ENCODE measurements at places on chromosomes 7 and 10. TPM values are rescaled to one million over a fixed set of nuclear protein-coding genes. Genes with fewer than 3 reads are reported as not detected.

DNA sequence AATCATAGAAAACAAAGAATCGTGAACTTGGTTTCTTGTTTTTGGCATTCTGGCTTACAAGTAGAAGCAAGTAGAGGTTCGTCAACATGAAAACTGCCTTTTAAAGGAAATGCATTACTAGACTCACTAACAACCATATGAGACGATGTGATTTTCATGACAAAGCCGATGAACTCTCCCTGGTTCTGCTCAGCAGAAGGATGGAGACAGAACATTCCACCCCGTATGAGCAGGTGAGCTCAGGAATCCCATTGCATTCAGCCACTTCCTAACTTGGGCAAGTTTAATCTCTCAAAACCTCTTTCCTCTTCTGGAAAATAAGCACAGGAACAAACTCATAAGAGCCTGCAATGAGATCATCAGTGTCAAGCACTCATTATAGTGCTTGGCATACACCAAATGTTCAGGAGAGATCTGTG, 57.4 kb upstream of the SVIL start:
- DNase-seq, result no peak

DNA sequence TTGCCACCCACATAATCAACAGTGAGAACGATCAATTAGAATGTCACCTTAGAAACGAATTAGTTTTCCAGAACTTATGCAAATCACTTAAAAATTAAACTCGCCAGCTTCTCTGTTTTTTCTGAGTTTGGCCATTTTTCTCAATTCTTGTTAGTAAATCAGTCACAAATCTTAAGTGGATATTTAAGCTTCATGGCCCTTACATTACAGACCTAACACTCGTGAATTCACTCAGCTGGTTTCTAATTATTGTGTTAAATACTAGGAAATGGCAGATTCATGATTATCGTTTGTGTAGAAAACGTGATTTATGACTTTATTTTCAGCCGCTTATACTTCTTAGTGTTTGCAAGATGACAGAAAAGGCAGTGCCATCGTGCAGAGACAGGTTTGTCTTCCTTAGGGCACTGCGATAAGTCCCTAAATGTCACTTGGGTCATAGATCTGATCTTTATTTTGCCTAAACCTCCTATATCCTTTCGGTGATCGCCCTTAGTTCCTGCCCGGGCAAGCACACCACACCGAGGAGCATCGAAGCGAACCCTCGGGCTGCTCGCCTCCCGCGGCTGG, 587 bp upstream of the CELF2 start:
- no peak for DNase-seq

Gene PRR15
- 26.6 TPM for total RNA-seq

Gene PTPRZ1
- total RNA-seq, result not detected
